Common myeloid progenitor, CD34-positive (primary cell): ENCODE measurements at places on chromosomes 3 and 15.

DNA sequence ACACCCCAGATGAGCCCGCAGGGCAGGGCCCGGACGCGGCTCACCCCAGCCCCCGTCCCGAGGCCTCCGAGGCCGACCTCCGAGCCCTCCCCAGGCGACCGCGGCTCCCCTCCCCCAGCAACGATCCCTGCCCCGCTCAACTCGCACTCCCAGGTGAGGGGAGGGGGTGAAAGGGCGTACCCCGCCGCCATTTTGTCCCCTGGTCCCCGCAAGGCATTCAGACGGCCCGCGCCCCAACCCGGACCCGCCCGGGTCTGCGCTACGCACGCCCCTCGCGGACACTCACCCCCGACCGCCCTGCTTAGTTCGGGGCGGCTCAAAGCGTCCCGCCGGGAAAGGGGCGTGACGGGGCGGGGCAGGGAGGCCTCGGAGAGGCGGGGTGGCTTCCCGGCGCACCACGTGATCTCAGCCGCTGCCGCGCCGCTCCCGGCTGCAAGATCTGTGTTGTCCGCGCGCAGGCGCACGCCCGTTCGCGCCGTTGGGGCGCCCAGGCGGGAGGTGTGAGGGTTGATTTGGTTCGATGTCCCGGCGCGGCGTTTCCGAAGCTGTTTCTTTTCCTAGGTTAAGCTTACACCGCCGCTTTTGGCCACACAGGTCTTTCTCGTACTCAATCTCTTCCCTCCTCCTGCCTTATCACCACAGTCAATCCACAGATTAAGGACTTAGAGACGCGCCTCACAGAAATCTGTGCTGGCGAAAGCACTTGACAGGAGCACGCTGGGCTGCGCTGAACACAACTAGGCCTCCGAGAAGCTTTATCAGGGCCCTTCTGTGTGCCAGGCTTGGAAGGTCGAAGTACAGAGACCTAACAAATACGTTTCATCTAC lies at the start of gene SCAPER:
Gene SCAPER (minus strand): TSS at position 328 of the 827 bp plus-strand sequence. CDS start 21,523 bp downstream, outside the sequence.
- no peaks in the 10 kb centered on the region for H3K36me3 ChIP-seq
- peaks cover 30% of the 10 kb centered on the region for H3K4me1 ChIP-seq
- H3K27me3 ChIP-seq, result no peaks in the 10 kb centered on the region
- peak within 1 kb of the TSS; percentile 81 for H3K4me3 ChIP-seq
- DNase-seq, result peak; percentile 90

DNA sequence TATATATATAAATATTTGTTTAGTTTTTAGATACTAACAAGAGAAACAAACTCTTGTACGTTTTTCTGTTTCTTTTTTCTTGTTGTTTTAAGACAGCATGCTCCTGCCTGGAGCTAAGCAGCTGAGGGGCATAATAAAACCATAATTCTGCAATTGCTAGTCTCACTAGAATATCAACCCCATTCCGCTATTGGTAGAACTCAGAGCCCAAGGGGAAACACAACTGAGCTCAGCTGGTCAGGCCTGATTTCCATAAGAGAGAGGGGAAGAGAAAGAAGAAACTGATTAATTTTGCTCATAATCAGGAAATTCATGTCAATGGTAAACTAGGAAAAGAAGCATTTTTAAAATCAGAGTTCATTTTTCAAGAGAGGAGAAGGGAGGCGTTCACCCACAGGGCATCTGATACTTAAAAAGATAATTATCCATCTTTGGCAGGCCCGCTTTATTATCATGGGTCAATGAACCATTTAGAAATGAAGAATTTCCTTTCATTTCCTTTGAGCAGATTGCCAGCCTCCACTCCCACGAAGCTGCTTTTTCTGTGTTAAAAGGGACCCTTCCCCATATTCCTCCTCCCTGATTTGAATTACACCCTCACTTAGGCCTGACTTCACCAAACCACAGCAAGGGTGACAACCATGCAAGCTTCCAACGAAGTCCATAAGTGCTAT lies 965.3 kb upstream of the CFAP20DC start:
- no peak overlapping the region for H3K4me3 ChIP-seq
- no peak for DNase-seq
- peaks cover 16% of the 10 kb centered on the region for H3K4me1 ChIP-seq
- H3K36me3 ChIP-seq, result no peaks in the 10 kb centered on the region

GRCh38 chr3:187995043-187995400 lies 158.9 kb upstream of the LPP start:
- H3K36me3 ChIP-seq, result no peaks in the 10 kb centered on the region
- H3K4me1 ChIP-seq, result peaks cover 11% of the 10 kb centered on the region

GRCh38 chr3:72254483-72254882 lies 469.5 kb upstream of the PROK2 start:
- H3K4me1 ChIP-seq, result peaks cover 21% of the 10 kb centered on the region
- H3K27me3 ChIP-seq, result no peaks in the 10 kb centered on the region
- no peak overlapping the region for H3K27ac ChIP-seq
- DNase-seq, result no peak
- no peak overlapping the region for H3K4me3 ChIP-seq

- no peak overlapping the region for H3K4me3 ChIP-seq
- no peaks in the 10 kb centered on the region for H3K36me3 ChIP-seq
- peaks cover 84% of the 10 kb centered on the region for H3K4me1 ChIP-seq
- peak overlapping the region; percentile 20 for H3K27ac ChIP-seq
- no peaks in the 10 kb centered on the region for H3K27me3 ChIP-seq
Measured at GRCh38 chr3:196186651-196187573, 24.3 kb downstream of the ZDHHC19 start.

DNA sequence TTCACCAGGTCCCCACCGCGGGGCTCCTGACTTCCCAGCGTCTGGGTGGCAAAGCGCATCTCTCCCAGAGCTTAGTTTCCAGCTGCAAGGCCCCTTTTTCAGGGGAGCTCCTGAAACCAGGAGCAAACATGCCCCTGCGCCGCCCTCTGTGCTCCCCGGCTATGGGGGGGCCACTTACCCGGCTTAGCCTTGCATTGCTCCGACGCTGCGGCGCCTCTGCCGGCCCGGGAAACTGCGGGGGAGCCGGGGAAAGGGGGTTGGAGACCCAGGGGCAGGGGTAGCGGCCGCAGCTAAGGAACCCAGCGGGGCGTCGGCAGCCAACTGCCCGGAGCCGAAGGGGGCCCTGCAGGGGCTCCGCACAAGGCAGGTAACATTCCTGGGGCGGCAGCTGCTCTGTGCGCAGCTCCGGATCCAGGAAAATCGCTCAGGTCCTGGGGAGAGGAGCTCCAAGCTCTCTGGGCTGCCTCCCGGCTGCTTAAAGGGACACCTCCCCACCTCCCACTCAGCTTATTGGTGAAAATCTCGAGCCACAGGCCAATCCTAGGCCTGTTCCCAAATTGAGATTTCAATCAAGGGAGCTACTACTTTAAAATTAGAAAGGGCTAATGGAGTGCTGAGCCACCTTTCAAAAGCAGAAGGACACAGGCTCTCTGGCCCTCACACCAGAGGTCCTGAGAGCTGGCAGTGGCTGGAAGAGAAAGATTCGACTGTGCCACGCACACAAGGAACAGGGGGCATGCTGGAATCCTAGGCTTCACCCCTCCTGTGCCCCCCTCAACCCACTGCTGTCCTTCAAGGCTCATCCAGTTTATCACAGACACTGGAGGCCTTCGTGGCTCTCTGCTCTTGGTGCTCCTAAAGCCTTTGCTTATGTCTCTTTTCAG lies 42.7 kb upstream of the PRICKLE2 start:
- no peaks in the 10 kb centered on the region for H3K4me1 ChIP-seq
- no peak overlapping the region for H3K4me3 ChIP-seq
- H3K36me3 ChIP-seq, result no peaks in the 10 kb centered on the region
- peaks cover 11% of the 10 kb centered on the region for H3K27me3 ChIP-seq
- no peak for DNase-seq
- H3K27ac ChIP-seq, result no peak overlapping the region

GRCh38 chr3:133119176-133119575 lies 81.0 kb downstream of the TMEM108 start:
- no peak overlapping the region for H3K27ac ChIP-seq
- H3K4me3 ChIP-seq, result no peak overlapping the region
- H3K27me3 ChIP-seq, result no peaks in the 10 kb centered on the region

DNA sequence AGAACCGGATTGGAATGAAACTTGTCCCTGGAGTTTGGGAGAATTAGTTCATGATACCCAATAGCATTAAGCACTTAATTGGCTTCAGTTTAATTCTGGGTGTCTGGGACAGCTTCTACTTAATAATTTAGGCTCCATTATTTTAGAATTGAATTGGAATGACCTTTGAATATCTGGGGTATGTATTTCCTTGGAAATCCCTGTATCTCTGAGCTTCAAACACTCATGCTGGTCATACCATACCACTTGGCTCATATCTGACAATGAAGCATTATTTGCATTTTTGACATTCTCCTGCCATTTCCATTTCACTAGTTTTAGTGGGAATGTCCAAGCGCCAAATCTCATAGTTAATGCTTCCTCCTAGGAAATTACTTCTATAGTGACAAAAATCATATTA lies 393.1 kb downstream of the DIPK2A start:
- no peak for DNase-seq
- H3K4me3 ChIP-seq, result no peak overlapping the region
- H3K4me1 ChIP-seq, result no peaks in the 10 kb centered on the region
- peaks cover 3% of the 10 kb centered on the region for H3K27me3 ChIP-seq

DNA sequence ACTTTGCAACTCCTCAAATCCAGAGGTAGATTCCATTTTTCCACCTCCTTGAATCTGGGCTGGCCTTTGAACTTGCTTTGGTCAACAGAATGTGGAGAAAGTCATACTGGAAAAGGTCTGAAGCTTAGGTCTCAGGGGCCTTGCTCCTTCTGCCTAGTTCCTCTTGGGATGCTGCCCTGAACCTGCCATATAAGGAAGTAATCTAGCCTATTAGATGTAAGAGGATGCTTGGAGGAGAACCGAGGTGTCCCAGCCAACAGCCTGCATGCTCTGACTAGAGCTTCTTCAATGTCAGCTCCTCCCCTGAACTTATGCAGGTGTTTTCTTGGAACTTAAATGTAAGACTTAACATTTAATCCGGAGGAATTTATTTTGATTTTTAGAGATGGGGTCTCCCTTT lies 2.0 kb upstream of the TMED3 start:
- H3K4me3 ChIP-seq, result no peak overlapping the region
- DNase-seq, result no peak
- H3K4me1 ChIP-seq, result peaks cover 21% of the 10 kb centered on the region
- H3K27ac ChIP-seq, result no peak overlapping the region

GRCh38 chr15:92524874-92525565 lies 130.6 kb downstream of the FAM174B start:
- no peak for DNase-seq
- H3K27me3 ChIP-seq, result no peaks in the 10 kb centered on the region
- no peak overlapping the region for H3K27ac ChIP-seq
- H3K4me1 ChIP-seq, result peaks cover 4% of the 10 kb centered on the region

GRCh38 chr3:142863930-142864920 lies 24.7 kb downstream of the PCOLCE2 start:
- no peak for DNase-seq
- H3K27ac ChIP-seq, result no peak overlapping the region
- H3K36me3 ChIP-seq, result no peaks in the 10 kb centered on the region
- H3K4me3 ChIP-seq, result no peak overlapping the region

- no peak overlapping the region for H3K4me3 ChIP-seq
- H3K27me3 ChIP-seq, result no peaks in the 10 kb centered on the region
- no peak overlapping the region for H3K27ac ChIP-seq
- H3K4me1 ChIP-seq, result no peaks in the 10 kb centered on the region
- no peak for DNase-seq
- H3K36me3 ChIP-seq, result no peaks in the 10 kb centered on the region
Measured at GRCh38 chr3:79973917-79974595, 206.3 kb upstream of the ROBO1 start.

DNA sequence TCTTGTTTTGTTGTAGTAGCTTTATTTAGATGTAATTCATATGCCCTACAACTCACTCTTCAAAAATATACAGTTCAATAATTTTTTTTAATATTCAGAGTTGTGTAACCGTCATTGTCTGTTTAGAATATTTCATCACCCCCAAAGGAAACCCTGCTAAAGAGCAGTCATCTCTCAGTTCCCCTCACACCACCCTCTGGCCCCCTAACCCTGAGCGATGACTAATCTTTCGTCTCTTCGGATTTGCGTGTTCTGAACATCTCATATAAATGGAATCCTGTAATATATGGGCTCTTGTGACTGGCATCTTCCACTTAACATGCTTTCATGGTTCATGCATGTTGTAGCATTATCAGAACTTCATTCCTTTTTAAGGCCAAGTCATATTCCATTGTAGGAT lies 183.8 kb downstream of the ATG7 start:
- H3K27ac ChIP-seq, result no peak overlapping the region
- peak; percentile 28 for DNase-seq
- H3K36me3 ChIP-seq, result no peaks in the 10 kb centered on the region
- no peaks in the 10 kb centered on the region for H3K4me1 ChIP-seq
- H3K4me3 ChIP-seq, result no peak overlapping the region
- no peaks in the 10 kb centered on the region for H3K27me3 ChIP-seq

DNA sequence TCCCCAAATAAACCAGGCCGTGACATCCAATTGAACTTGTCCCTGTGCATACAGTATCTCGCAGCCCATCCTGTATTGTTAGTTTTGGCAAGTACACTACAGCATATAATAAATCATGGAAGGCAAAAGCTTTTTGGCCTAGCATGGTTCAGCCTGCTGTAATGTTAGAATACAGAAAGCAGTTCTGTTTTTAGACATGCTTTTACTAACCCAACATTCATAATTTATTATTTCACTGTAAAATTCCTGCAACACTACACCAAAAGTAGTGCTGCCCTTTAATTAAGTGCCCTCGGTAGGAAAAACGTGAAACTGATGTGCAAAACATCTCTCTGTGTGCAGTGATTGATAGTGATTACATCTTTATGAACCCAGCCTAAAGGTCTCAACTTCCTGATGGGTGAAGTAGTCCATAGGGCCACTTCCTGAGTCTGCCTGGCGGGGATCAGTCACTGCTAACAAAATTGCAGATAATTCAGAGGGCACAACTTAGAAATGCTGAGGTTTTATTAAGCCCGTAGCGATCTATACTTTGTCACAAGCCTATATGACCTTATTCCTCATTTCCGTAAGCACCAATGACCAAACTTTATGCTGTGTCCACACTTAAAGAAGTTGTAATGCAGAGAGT lies 227.8 kb downstream of the CDIN1 start:
- no peaks in the 10 kb centered on the region for H3K4me1 ChIP-seq
- no peaks in the 10 kb centered on the region for H3K27me3 ChIP-seq
- no peak for DNase-seq

- no peak overlapping the region for H3K27ac ChIP-seq
- no peaks in the 10 kb centered on the region for H3K36me3 ChIP-seq
- peaks cover 4% of the 10 kb centered on the region for H3K4me1 ChIP-seq
- DNase-seq, result no peak
- no peaks in the 10 kb centered on the region for H3K27me3 ChIP-seq
Measured at GRCh38 chr3:160748231-160748630, 7.8 kb upstream of the PPM1L start.
